ENCODE measurements at places on chromosomes 2 and 18.

- no peak for DNase-seq
These were observed 26.1 kb downstream of the RAB31 start for GRCh38 chr18:9734189-9734588.

DNA sequence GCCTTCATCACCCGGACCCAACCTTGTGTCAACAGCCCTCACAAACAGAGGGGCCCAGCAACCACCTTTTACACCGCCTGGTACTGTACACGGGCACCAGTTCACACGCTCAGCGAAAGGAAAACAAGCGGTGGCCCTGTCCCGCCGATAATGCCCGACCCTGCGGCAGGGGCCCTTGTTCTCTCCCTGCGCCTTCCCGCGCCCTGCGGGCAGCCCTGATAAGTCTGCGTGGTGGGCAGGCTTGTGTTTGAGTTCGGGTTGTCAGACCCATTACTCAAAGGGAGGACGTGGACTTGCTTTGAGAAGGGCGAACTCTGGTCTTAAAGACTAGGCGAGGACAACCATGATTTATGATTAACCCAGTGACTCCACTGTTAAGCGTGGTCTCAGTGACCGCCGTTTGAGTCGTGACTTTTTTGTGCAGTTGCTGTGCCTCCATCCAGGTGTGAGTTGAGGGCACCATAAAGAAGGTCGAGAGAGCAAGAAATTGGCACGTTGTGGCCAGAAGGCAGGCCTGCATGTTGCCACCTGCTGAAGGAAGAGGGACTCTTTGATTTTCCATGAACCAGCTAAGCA, 167.4 kb upstream of the GATA6 start:
- DNase-seq = no peak

- DNase-seq = no peak
These were observed 301.2 kb downstream of the AGPS start for GRCh38 chr2:177693658-177694339.

- no peak for DNase-seq
These were observed 323.2 kb downstream of the CYP26B1 start for GRCh38 chr2:71824436-71824835.

DNA sequence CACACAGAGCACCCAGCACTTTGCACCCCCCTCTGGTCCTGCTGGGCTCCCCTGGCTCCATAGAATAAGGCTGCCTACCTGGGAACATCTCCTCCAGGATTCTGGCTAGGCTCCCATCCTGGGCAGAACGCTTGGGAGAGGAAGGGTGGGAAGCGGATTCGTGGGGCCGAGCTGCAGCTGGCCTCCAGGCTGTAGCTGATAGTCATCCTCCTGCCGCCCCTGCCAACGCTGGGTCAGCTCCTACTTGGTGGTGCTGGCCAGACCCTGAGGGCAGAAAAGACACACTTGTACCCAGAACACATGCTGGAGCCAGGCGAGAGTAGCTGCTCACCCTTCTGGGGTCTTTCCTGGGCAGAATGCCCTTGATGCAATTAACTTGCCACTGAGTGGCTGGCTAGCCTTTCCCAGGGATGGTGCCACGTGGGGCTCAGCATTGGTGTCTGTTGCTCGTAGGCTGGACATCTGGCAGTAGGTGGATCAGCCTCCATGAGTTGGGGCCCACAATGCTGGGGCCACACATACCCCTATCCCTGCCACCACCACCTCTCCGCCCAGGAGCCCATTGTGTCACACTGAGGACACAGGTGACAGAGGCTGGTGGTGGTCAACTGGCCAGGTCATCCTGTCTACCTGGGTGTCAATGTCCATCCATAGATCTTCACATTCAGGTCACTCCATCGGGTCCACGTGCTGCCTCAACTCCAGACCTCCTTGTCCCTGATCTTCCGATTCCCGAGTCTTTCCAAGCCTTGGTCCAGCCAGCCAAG, 112.8 kb downstream of the NDUFA10 start:
- DNase-seq = no peak
